ENCODE measurements at places on chromosomes 7 and 10.

GRCh38 chr10:59362144-59362958, at the start of gene FAM13C:
TSS of gene FAM13C (minus strand) at chr10:59362549. CDS start at chr10:59362460, 89 bp downstream.
- DNase-seq: peak; percentile 78

GRCh38 chr10:131168238-131168875, 143.2 kb downstream of the TCERG1L start:
- DNase-seq: no peak

- DNase-seq: no peak
Observed at GRCh38 chr7:7883394-7883793, 85.2 kb upstream of the GLCCI1 start.

DNA sequence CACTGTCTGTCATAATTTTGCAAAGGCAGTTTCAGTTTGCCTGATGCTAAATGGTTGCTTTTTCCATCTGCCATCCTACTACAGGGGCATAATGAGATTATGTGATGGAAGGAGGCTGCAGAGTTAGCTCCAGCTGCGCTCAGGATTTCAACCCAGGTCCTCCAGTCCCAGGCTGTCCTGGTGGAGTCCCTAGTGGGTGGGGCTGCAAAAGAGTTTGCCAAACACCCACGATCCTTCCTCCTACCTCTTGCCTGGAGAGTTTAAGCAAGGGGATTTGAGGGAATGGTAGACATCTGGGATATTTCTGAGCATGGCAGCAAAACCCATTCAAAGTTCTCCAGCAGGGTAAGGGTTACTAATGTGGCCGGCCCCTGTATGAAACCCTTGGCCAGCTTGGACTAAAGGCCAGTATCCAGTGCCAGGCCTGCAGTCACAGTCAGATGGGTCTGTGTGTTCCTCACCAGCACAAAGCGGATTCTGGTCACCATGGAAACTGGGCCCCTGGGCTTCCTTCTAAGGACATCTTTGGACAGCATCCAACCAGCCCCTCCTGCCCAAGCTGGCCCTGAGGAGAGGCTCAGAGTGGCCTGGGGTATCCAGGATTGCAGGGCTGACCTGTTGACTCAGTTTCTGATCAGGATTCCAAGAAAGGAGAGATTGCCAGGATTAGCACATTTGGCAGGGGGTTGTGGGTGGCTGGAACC, 42.7 kb upstream of the CHST3 start:
- DNase-seq: peak; percentile 82

GRCh38 chr7:16846601-16847165, 35.1 kb downstream of the AGR3 start:
- no peak for DNase-seq

- no peak for DNase-seq
Observed at GRCh38 chr7:112462236-112462635, 12.0 kb downstream of the IFRD1 start.

- no peak for DNase-seq
Observed at GRCh38 chr7:18144166-18144565, 116.5 kb upstream of the PRPS1L1 start.

- no peak for DNase-seq
Observed at GRCh38 chr10:89520706-89521105, 14.7 kb downstream of the SLC16A12 start.

GRCh38 chr10:71493741-71494140, 97.0 kb downstream of the CDH23 start:
- DNase-seq: no peak

- DNase-seq: no peak
Observed at GRCh38 chr7:81074406-81074805, 155.6 kb upstream of the SEMA3C start.

DNA sequence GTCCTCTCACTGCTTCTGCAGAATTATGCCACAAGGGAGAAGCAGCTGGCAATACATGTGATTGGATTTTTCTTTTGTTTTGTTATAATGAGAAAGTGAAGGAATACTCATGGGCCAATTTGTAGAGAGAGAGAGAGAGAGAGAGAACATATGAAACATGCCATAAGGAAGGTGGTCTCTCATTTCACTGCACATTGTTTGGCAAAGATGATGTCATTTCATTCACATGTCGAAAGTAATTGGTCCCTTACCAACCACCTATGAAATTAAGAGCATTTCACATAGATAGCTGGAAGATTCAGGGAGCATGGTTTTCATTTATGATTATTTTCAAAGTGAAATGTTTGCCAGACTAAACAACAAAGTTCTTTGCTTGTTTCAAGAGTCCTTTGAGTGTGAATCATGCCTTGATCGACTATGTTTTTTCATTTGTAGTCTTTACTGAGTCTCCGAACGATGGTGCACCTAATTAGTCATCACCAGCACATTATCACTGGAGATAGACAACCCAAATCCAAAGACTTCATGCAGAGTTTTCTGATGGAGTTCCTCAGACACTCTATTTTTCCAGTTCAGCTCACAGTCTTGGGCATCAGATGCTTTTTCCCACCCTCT, 130.1 kb upstream of the ZEB1 start:
- DNase-seq: no peak

- DNase-seq: no peak
Observed at GRCh38 chr7:45174328-45174610, 16.7 kb downstream of the RAMP3 start.

DNA sequence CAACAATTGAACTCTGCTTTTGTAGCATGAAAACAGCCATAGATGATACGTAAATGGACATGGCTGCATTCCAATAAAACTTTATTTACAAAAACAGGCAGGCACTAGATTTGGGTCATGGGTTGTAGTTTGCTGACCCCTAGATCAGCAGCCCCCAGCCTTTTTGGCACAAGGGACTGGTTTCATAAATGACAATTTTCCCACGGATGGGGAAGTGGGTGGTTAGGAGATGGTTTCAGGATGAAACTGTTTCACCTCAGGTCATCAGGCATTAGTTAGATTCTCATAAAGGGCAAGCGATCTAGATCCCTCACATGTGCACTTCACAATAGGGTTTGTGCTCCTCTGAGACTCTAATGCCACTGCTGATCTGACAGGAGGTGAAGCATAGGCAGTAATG, 16.5 kb upstream of the ANK3 start:
- DNase-seq: no peak

DNA sequence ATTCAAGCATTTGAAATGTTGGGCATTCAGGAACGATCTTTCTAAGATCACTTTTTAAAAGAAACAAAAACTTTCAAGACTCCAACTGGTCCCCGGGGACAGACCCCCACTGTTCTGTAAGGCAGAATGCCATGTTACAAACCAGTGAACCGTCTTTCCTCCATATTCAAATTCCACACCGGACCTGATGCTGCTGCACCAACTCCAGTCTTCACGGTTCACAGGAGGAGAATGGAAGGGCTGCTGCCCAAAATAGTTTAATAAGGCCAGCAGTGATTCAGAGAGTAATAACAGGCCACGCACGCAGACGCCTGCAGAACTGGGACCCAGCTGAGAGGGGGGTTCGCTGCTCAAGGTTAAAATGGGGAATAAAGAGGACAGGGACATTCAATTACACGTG, 47.2 kb downstream of the OSBPL3 start:
- no peak for DNase-seq

DNA sequence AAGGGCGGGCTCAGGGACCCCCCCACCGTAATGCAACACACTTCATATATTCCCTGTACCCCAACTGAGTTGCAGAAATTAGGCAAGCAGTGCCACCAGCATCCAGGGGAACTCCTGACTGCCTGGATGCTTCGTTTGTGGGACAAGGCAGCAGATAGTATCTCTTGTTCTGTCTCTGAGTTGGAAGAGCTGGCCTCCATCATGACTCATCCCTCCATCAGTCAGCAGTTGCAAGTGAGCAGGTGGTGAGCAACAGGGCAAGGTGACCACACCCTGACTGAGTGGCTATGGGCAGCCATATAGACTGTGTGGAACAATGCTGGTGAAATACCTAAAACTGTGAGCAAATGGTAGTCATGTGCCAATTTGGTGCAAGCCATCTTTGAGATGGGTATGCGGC, 22.8 kb upstream of the ADAMTS14 start:
- DNase-seq: no peak

DNA sequence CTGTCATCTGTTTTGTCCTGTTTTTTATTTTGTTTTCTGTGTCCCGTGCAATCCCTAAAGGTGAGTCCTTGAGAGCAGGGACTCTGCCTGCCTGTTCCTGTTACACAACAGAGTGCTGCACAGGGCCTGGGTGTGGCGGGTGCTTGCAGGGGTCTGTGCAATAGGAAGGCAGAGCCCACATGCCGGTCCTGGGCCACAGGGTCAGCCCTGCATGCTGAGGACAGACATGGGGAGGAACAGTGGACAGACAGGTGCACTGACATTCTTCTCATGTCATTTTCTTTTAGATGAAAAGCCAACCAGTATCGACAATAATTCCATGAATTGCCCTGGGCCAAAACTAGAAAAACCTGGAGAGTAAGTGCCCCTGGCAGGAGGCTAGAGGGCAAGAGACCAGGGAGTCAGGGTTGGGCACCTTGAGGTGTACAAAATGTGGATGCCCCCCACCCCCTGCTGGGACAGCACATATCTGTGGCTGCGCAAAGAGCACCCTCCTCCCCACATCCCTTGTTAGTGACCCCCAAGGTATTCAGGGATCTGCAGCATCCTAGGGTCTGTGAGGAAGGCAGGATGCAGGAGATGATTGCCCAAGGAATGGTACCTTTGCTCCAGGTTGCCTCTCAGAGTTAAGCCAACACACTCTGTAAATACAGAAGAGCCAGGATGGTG, 19.9 kb downstream of the ANTXRL start:
- no peak for DNase-seq

- DNase-seq: no peak
Observed at GRCh38 chr10:117552156-117552631, 9.6 kb downstream of the EMX2 start.

DNA sequence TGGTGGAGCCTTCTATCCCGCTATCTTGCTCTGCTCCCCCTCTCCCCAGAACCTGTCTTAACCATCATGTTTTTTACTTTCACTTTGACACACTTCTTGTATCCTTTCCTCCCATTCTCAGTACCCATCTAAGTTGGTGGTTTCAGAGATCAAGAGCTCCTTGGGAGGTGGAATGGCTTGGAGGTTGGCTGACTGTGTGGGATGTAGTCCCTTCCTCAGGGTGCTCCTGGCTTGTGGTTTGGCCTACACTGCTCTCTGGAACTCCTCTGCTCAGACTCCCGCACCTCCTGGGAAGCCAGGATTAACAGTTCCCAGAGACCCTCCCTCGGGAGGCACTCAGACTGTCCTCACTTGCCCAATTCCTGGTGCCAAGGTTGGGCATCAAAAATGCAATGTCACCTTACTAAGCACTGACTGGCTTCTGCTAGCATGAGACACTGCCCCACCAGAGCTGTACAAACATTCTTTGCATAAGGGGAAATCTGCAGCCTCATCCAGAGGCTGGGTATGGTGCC, 93.1 kb upstream of the NAMPT start:
- no peak for DNase-seq

DNA sequence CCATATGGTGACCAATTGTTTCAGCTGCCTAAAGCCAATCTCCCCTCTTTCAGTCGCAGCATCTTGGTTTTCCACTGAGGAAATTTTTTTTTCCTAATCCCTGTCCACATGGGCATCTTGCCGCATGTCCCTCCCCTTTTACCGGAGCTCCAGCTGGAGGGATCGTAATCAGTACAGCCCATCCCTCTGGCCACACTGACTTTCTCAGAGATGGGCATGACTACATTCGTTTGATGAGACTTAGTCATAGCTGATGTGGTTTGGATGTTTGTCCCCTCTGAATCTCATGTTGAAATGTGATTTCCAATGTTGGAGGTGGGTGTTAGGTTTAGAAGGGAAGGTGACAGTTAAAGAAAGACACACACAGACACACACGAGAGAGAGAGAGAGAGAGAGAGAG, 186.8 kb upstream of the CXCL12 start:
- DNase-seq: no peak

DNA sequence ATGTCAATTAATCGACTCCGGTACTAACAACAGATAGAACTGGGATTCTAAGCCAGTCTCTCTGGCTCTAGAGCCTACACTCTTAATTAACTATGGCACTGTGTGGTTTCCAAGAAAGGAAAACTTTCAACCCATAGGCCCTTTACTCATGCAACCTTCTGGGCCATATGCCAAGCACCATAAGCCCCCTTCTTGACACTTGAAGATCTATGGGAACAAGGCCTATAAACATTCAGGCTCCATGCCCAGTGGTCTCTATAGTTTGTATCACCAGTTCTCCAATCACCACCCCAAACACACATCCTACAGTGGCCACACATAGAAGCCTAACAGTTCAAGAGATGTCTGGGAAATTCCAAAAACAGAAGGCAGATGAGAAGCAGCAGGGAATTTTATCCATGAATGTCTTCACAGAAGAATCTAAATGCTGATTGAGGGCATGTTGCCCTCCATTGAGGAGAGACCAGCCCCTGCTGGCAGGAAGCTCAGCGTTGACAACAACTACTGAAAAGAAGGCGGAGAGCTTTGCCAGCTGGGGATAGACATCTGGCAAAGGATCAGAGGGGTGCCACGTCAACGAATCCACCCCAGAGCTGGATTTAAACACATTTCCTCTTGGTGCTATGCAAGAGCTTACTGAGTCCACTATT, 64.4 kb downstream of the GRM3 start:
- DNase-seq: no peak

DNA sequence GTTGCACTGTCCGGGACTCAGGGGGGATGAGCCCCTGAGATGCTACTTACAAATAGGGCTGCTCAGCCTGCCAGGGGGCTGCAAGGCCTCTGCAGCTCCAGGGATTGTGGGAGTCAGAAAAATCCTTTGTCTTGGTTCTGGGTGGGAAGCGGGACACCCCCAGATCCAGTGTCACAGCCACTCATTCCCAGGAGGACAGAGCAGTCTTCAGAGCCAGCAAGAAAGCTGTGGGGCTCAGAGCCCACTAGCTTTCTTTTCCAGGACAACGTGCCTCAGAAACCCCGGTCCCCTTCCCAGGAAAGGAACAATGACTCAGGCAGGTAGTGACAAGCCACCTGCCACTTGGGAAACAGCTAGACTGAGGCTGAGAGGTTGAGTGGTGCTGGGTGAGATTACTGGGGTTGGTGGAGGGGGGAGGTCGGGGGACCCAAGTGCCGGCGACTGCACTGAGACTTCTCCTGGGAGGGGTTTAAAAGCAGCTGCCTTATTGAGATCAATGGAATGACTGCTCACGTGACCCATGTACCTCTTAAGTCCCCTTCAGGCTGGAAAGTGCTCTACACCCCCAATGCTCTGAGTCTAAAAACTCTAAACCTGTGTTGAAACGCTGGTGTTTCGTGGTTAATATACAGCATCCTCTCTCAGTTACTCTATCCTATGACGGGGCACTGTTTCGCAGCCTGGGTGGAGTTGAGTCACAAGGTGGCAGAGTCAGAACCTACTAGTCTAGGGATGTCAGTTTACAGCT, 123.6 kb downstream of the UBE2H start:
- DNase-seq: peak; percentile 78

GRCh38 chr10:22454634-22455033, 109.3 kb downstream of the SPAG6 start:
- no peak for DNase-seq

Data from WERI-Rb-1 (cell line).